ENCODE measurements at places on chromosomes 4 and X.

DNA sequence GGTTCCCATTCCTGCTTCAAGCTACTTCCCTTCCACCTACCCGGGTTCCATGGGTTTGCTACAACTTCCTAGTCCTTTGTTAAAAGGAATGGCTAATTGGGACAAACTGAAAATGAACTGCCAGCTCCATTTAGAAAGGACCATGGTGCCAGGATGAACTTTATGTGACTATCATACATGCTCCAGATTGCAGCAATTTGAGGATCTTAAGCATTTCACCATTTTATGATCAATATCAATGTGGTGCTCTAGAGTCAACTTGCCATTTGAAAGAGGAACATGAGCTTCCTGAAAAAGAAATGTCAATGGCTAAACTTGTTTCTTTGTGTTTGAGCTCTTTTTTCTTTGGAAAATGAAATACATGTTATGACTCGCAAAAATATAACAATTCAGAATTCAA is 92.7 kb upstream of the IL15 start:
- DNase-seq: no peak

- no peak for DNase-seq
Measured at GRCh38 chr4:121583396-121583795, 113.4 kb downstream of the ANXA5 start.

DNA sequence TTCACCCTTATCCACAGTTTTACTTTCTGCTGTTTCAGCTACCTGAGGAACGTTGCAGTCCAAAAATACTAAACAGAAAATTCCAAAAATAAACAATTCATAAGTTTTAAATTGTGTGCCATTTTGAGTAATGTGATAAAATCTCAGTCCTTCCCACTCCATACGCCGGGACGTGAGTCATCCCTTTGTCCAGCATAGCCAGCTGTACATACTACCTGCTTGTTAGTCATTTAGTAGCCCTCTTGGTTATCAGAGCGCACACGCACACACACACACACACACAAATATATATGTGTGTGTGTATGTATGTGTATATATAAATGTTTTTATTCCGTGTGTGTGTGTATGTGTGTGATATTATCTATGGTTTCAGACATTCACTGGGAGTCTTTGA is 4.8 kb upstream of the CCSER1 start:
- no peak for DNase-seq

DNA sequence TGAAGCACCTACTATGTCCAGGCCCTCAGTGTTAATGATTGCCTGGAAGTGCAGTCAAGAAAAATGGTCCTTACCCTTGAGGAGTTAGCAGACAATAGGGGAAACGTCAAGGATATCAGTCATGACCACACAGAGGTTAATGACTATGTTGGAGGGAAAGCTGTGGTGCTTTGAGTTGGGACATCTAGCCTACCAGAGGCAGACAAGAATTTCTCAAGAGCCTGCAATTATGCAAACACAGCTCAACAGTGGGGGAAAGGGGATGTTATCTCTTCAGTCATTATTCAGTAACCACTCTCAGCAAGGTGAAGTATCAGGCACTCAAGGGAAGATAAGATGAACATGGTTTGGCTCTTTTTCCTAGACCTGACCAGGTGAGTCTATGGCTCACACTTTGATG is 7.0 kb upstream of the FGFBP1 start:
- no peak for DNase-seq

GRCh38 chr4:75821216-75821615 is 81.0 kb downstream of the PPEF2 start:
- DNase-seq: no peak

DNA sequence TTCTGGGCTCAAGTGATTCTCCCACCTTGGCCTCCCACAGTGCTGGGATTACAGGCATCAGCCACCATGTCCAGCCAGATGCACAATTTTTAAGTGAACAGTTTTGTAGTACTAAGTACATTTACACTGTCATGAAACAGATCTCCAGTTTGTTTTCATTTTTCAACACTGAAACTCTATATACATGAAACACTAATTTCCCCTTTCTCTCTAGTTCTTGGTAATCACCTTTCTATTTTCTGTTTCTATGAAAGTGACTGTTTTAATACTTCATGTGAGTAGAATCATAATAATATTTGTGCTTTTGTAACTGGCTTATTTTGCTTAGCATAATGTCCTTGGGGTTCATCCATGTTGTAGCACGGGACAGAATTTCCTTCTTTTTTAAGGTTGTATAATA is 237.4 kb downstream of the CAMK2D start:
- DNase-seq: no peak

GRCh38 chr4:53076374-53076958 is 214.3 kb downstream of the RASL11B start:
- DNase-seq: no peak

DNA sequence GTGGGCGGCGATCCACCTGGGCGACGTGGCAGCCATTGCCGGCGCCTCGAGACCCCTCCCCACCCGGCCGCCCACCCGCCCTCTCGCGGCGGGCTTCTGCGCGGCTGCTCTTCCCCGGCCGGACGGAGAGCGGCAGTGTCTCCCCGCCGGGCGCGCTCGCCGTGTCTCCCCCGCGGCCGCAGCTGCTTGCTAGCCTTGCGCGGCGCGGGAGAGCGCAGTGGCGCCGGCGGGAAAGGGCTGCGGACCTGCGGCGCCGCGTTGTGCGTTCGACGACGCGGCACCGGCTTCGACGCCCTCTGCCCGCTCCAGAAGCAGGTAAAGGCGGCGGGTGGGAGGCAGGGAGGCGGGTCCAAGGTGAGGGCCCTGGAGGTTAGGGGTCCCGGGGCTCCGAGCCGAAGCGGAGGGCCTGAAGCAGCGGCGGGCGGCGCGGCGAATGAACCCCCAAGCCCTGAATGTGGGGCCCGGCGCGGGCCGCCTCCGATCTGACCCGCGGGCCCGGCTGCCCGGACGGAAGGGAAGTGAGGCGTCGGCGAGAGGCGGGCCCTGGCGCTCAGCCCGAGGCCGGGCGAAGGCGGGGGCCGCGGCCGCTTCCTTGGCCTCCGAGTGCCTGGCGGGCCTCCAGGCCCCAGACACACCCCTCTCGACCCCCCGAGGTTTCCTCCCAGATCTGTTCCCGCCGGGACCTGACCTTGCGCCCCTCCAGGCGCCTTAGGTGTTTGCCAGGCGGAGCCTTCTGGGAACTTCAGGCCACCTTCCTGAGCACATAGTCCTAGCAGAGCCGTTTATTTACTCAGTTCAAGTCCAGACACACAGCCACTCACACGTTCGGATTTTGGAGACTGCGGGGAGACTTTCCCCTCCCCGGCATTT is at the start of gene N4BP2:
N4BP2 (plus strand) TSS at position 135 of the 870 bp plus-strand sequence. CDS start 40,491 bp downstream, outside the sequence.
- DNase-seq: peak; percentile 46

- DNase-seq: no peak
Measured at GRCh38 chrX:20227116-20227515, 39.6 kb downstream of the RPS6KA3 start.

DNA sequence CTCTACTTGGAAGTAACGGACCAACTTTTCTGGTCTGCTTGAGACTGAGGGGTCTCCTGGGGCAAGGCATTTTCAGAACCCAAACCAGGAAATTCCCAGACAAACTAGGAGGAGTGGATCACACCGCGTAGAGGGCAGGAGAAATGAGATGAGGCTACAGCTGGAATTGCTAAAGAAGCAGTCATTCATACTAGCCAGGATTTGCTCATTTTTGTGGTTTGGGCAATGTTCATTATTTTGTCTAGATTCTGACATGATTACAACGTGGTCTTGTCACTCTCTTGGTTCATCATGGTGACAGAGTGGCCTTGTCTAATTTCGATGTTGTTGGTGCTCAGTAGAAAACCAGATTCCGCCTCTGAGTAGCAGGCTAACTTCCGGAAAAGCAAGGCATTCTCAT is 63.2 kb downstream of the BANK1 start:
- no peak for DNase-seq

- DNase-seq: no peak
Measured at GRCh38 chr4:169583563-169583962, 28.8 kb downstream of the NEK1 start.

GRCh38 chr4:14383652-14384051 is 618.6 kb upstream of the CPEB2 start:
- no peak for DNase-seq

- no peak for DNase-seq
Measured at GRCh38 chrX:41491267-41492004, 44.3 kb downstream of the NYX start.

- DNase-seq: no peak
Measured at GRCh38 chrX:133151336-133151735, 54.4 kb upstream of the USP26 start.

DNA sequence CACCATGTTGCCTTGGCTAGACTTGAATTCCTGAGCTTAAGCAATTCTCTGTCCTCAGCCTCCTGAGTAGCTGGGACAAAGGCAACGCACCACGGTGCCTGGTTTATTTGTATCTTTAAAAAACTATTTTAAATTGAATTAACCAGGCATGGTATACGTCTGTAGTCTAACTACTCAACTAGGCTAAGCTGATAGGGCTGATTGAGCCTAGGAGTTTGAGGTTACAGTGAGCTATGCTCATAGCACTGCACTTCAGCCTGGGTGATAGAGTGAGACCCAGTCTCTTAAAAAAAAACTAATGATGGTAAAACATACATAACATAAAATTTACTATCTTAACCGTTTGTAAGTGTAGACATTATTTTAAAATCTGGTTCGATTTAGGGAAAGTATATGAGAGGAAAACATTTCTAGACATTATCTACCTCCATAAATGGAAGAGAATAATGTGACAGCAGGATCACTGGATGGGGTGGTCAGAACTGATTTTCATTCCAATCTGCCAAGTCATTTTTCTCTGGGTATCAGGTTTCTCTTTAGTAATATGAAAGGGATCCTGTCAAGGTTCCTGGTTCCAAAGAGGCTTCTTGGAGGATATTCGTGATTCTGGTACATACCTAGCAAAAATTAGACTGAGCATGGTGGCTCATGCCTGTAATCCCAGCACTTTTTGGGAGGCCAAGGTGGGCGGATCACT is 8.7 kb upstream of the ITGB1BP2 start:
- DNase-seq: no peak

GRCh38 chr4:125198916-125199315 is 115.8 kb upstream of the FAT4 start:
- DNase-seq: no peak

- no peak for DNase-seq
Measured at GRCh38 chrX:112946227-112946626, 105.6 kb upstream of the AMOT start.

DNA sequence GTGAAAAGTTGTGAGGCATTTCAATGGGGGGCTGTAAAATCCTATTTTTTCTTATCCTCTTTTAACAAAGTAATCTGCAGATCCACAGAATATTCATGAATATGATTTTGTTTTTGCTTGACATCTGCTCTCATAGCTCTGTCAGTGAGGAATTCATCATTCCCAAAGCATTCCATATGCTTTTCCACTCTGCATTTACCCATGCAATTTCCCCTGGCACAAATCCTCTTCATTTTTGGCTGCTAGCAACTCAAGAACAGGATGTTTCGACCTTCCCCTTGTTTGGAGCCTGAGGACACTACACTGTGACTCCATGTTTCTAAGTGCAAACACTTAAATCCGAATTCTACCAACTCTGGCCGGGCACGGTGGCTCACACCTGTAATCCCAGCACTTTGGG is 48.5 kb downstream of the KLHL15 start:
- DNase-seq: no peak

GRCh38 chr4:83993774-83994173 is 457.9 kb downstream of the GPAT3 start:
- no peak for DNase-seq

GRCh38 chrX:104166735-104167436 is 633 bp downstream of the FAM199X start:
- no peak for DNase-seq

DNA sequence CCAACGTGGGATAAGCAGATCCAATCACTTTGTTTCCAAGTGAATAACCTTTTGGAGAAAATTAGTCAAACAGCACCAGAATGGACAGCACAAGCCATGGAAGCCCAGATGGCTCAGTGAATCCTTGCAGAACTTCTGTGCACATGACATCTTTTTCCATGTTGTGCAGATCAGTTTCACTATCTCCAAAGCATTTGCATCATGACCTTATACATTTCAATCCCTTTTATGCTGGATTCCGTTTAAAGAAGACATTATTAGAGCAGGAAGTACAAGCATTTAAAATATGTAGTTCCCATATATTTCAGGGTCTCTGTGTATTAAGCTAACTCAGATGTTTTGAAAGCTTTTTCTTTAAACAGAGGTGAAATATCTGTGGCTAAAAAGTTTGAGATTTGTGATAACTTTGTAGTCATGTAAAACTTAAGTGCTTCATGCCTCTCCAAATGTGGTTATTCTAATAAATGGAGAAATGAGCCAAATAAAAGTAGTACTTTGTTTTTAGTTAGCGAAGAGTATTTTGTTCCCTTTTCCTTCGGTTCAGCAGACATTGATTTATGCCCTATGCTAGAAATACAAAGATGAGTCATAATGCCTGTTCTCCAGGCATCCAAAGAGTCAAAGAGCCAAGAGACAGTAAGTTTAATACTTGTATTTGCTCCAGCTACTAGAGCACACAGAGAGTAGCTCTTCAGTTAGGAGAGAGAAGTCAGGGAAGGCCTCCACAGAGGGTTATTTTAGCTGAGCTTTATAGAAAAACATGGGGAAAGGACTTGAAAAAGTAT is 39.0 kb downstream of the PLAC8 start:
- no peak for DNase-seq
